Smooth muscle cell of the coronary artery (primary cell): ENCODE measurements at places on chromosomes 16 and 17. TPM values are rescaled to one million over a fixed set of nuclear protein-coding genes. Genes with fewer than 3 reads are reported as not detected.

CSH1 gene
- not detected in 2 replicates for total RNA-seq

TBC1D28 gene
- not detected in 2 replicates for total RNA-seq

DNAH17 gene
- total RNA-seq = under 0.01 TPM in 1 of 2 replicates, not detected in the other

TMEM256 gene
- total RNA-seq = 42.7 and 135 TPM in 2 replicates

SALL1 gene
- total RNA-seq = under 0.01 TPM in 1 of 2 replicates, not detected in the other

CXCL16 gene
- total RNA-seq = 0.59 and 0.83 TPM in 2 replicates

MYH13 gene
- not detected in 2 replicates for total RNA-seq

RTN4RL1 gene
- total RNA-seq = under 0.01 and 0.23 TPM in 2 replicates

TPPP3 gene
- total RNA-seq = 1.5 and 2.3 TPM in 2 replicates

CHST5 gene
- total RNA-seq = not detected in 2 replicates

CX3CL1 gene
- 0.23 and 0.83 TPM in 2 replicates for total RNA-seq

STX1B gene
- total RNA-seq = 0.53 and 2.7 TPM in 2 replicates
